Adipocyte (in vitro differentiated cells): ENCODE measurements at places on chromosomes 16 and 17.

DNA sequence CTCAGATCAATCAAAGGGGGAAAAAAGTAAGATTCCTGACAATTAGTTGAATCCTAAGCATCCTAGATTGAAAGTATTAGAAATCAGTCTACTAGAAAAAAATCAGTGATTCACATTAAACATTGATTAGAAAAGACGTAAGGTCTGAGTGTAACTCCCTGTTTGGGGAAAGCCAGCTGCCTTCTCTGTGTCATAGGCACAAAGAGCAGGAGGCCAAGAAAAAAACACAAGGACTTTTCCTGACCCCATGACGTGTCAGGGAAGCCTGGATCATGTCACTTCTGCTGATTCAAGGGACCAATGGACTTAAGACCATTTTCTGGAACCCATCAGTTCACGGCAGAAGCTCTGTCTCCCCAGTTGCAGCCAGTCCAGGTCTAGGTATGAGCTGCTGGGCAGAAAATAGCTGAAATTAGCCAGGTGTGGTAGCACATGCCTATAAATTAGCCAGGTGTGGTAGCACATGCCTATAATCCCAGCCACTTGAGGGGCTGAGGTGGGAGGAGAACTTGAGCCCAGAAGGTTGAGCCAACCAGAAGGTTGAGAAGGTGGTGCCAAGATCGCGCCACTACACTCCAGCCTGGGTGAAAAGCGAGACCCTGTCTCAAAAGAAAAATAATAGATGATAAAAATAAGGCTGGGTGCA is 35.9 kb downstream of the RANBP10 start:
- DNase-seq: no peak

GRCh38 chr16:30760577-30761426 is 1.1 kb downstream of the CFAP119 start:
- DNase-seq: no peak

DNA sequence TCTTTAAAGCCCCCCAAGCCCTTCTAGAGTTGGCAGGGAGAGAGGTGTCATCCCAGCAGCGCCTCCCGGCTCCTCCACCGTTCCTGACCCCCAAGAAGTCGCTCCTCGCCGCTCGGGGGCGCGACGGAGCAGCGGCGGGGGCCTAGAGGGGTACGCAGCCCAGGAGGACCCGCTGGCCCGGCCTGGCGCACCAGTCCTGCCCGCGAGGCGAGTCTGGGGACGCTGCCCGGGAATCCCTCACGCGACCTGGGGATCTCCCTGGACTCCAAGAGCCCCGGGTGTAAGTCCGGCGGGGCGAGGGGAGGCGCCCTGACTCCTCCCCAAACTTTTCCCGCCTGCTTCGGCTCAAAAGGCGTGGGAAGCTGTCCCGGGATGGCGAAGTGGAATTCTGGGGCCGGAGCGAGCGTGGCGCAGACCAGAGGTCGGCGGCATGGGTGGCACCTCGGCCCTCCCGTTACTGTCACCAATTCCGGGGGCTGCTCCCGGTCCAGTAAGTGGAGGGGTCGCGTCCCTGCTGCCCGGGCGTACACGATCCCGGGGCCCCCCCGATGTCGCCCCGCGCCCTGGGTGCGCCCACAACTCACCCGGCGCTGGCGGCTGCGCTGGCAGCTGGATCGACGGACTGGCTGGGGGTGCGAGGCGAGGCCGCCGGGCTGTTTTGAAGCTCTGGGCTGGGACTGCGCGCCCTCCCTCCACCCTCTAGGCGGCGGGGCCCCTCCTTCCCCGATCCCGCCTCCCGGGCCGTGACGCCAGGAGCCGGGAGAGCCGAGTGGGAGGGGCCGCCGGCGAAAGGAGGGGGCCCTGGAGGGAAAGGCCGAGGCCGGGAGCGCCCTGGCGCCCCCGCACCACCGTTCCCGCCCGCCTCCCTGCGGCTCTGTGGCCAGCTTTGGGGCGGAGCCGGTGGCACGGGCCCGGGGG is at the start of gene EMP2:
TSS of gene EMP2 (minus strand) at position 634 of the 918 bp plus-strand sequence. CDS start 32,981 bp downstream, outside the sequence.
- peak; percentile 94 for DNase-seq

DNA sequence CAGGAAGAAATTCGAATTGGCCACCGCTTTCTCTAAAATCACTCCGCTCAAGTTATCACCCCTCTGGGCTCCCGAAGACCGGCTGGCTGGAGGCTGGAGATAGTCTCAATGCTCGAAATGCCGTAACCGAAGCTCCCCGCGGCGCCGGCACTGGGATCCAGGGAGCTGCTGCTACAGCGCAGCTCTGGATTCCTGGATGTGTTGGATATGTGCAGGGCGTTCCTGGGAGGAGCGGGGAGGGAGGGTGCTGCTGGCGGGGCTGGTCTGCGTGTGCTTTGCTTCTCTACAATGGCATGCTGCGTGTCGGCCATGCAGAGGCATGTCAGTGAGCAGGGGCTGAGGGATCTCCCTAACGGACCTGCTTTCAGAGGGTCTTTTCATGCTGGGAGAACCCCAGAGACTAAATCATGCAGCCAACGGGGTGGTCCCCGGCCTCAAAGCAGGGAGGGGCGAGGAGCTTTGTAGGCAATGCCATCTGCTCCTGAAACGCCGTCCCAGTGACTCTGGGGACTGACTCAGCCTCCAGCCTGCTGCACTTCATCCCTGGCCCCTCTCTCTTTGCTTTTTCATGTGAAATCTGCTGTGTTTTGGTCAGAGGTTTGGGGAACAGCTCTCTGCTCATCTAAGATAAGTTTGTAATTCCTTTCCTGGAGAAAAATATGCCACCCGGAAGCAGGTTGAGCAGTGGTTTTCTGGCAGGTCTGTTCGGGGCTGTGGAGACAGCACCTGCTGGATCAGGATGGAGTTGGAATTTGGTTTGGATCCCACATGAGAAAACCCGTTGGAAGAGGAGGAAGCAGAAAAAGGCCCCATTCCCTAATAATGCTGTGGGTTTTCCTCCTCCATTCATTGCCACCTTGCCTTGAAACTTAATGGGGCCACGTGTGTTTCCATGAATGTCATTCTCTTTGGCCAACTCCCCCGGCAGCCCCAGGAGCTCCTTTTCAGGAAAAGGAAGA is 311.4 kb downstream of the SEC14L1 start:
- peak; percentile 88 for DNase-seq

DNA sequence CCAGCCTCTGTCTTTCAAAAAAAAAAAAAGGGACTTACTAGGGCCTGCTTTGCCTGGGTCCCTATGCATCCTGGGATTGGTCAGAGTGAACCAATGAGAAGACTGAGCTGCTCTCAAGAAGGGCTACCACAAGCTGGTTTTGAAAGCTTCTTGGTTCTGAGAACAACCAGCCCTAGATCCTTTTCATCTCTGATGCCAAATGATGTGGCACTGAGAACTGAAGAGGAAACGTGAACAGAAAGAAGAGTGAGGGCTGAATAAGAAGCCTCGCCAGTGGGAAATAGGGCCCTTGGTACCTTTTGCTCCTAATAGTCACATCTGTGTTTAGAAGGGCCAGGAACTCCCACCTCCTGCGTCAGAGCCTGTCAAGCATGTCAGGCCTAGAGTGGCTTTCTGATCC is 10.7 kb downstream of the TACO1 start:
- DNase-seq: no peak

DNA sequence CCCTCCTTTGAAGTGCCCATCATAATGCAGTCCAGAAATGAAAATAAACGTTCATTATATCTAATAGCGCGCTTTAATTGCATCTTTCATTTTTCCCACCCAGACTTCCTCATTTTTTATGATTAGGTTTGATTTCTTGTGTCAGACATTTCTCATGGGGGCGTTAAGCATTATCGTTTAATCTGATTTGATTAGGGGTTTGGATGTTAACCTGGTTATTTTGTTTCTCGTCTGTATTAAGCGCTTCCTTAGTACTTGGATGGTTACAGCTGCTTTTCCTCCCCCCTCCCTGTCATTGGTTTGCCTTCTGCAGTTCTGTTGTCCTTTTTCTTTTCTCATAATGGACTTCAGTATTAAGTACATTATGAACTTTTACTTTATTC is 540 bp downstream of the MFSD11 start:
- peak; percentile 41 for DNase-seq

DNA sequence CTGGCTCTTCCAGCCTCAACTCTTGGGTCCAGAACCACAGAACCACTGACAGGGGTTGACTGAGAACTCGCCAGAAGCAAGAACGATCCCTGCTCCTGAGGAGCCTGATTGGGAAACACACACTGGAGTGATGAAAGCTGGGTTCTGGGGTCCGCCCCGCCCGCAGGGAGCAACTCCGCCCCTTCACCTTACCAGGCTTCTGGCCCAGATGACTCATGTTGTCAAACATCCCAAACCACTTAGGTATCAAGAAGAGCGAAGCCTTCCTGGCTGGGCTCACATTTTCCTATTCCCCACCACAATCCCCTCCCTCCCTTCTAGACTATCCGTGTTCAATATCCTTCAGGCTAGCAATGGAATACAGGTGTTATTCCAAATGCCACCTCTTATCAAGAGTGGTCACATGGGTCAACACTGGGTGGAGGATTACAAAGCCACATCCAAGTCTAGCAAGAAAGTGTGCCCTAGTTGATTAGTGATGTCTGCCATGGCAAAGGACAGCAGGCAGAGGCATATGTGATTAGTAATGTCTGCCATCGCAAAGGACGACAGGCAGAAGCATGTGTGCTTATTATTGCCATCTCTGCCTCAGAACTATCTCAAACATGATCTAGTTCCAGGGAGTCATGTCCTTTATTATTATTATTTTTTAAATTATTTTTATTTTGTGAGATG is 70.5 kb downstream of the TIMM22 start:
- DNase-seq: no peak

DNA sequence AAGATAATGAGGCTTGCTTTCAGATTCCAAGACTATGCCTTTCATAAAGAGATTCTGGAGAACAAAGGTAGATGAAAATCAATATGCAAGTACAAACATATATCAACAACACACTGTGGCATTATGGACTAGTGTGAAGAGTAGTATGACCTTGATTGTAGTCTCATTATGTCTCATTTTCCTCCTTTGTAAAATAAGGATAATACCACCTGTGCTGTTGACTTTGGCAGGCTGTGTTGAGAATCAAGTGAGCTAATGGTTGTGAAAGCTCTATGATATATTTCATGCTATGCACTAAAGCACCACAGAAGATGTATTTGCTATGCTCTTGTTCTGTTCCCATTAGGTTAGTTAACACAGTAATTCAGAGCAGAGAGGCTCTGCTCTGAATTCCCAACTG is 78.5 kb upstream of the NACA2 start:
- no peak for DNase-seq

DNA sequence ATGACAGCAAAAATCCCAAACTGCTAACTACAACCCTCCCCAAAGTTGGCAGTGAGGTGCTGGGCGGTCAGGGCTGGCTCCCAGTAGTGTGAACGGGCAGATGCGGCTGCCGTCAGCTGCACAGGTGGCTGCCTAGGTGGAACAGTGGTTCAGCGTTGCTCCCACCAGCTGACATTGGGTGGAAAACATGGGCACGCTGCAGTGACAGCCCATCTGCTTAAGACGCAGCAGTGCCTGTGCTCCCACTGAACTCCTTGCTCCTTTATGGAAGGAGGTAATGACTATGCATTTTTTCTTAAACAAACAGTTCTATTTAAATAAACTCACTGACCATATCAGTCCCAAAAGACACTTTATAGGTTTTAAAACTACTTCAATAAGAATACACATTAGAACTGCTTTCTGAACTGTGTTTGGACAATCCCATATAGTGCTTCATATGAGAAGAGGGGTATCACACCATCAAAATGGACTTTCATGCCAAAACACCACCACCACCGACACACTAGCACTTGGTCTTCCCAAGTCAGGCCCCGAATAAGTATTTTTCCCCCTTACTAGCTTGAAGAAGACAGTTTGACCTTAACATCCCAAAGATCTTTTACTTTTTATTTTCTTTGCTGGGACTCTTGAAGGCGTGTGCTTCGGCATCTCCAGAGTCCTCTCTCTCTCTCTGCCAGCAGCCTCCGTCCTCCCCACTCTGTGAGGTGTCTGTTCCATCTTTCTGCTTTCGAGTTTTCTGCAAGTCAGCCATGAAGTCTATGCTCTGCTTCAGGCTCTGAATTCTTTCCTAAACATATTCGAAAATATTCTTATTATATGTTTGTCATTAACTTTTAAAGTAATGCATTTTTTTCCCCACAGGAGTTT is 34.4 kb downstream of the BRD7 start:
- no peak for DNase-seq

- no peak for DNase-seq
Observed at GRCh38 chr17:73163043-73163442, 1.8 kb upstream of the SSTR2 start.

DNA sequence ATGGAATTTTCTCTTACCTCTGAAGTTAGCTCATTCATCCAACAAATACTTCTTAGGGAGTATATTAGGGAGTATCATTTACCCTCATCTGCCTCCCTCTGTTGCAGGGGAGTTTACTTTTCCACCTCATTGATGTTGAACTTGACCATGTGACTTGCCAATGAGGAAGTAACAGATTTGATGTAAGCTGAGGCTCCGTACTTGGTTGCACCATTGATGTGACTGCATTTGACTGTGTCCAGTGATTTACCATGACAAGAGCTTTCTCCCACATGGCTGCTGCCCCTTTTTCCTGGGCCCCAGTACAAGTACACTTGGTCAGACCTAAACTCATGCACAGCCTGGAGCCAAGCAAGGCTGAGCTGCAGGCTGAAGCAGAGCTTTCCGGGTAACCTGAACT is 81.6 kb upstream of the HS3ST2 start:
- no peak for DNase-seq

GRCh38 chr17:48012654-48013053 is 24.9 kb downstream of the COPZ2 start:
- no peak for DNase-seq

DNA sequence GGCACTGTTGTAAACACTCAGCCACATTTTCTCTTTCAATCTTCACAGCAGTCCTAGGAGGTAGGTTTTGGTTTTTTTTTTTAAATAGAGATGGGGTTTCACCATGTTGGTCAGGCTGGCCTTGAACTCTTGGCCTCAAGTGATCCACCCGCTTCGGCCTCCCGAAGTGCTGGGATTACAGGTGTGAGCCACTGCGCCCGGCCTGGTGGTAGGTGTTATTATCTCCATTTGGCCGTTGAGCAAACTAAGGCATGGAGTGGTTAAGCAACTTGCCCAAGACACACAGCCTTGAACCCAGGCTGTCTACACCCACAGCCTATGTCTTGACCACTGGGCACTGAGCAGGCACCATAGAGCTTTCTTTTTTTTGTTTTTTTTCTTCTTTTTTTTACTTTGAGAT is 8.6 kb downstream of the SGCA start:
- DNase-seq: no peak

DNA sequence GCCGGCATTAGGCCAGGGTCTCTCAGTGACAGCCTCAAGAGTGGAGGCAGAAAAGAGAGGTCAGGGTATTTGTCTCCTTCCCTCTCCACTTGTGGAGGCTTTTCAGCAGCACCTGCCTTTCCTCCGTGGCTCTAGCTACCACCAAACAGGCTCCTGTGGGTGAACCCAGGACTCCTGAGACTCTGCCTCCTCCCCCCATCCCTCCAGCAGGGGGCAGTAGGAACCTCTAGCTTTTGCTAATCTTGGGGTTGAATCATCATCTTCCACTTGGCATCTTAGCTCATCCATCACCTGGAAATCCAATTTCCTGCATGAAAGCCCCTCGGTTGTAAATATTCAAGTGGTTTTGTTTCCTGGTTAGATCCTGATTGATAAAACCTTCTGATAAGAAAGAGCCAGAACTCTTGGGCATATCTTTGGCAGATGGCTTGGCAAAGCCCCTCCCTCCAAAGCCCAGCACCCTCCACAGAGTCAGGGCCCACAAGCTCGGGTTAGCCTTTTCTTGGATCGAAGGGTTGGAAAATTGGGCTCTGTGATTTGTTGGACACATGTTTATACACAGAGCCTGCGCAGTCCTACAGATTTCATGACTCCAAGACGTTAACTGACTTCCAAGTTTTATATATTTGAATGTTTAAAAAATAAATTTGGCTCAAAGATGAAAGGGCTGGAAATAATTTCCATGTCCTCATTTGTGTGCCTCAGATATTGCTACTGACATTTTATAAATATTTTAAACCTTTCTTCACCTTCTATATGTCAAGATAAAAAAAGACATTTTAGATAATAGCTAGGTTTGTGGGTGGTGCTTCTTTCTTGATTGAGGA is 322.1 kb downstream of the MAP2K4 start:
- no peak for DNase-seq
